ENCODE measurements at places on chromosomes 4 and X.

- no peak for DNase-seq
Observed at GRCh38 chrX:151796576-151796975, 62.0 kb downstream of the CNGA2 start.

GRCh38 chr4:175961604-175962003, 104.0 kb upstream of the WDR17 start:
- no peak for DNase-seq

GRCh38 chrX:110806145-110806544, 10.5 kb upstream of the CHRDL1 start:
- no peak for DNase-seq

- DNase-seq, result no peak
Observed at GRCh38 chr4:111016416-111016815, 393.5 kb upstream of the PITX2 start.

DNA sequence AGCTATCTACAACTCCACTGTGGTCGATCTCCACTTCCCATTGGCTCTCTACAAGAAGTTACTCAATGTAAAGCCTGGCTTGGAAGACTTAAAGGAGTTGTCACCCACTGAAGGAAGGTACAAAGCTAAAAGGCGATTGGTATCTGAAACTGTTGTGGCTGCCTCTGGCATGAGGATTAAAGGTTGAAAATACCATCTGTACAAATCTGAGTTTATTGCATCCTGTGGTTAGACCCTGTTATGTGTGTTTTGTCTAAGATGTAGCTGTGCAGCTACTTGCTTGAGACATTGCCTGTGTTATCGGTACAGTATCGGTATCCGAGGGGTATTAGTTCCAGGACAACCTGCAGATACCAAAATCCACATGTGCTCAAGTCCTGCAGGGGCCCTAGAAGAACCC, 16.4 kb downstream of the NAP1L5 start:
- DNase-seq, result no peak

- DNase-seq, result no peak
Observed at GRCh38 chrX:129833153-129833990, 10.3 kb downstream of the ZDHHC9 start.

GRCh38 chr4:43423276-43423675, 530.8 kb downstream of the GRXCR1 start:
- no peak for DNase-seq

GRCh38 chr4:76028350-76028765, 5.1 kb upstream of the CXCL10 start:
- DNase-seq, result no peak

DNA sequence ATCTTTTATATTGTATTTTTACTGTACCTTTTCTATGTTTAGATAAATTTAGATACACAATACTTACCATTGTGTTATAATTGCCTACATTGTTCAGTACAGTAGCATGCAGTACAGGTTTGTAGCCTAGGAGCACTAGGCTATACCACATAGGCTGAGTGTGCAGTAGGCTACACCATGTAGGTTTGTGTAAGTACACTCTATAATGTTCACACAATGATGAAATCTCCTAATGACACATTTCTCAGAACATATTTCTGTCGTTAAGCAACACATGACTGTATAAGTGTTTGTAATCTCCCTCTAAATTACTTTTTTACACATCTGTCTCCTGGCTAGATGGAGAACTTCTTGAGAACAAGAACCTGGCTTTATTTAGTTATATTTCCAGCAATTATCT, 40.3 kb downstream of the UCHL1 start:
- DNase-seq, result no peak

GRCh38 chr4:48022192-48022799, 5.7 kb downstream of the NIPAL1 start:
- no peak for DNase-seq

GRCh38 chr4:62394766-62395165, 1194.6 kb downstream of the ADGRL3 start:
- DNase-seq, result no peak

- DNase-seq, result no peak
Observed at GRCh38 chrX:19660604-19661255, 145.4 kb upstream of the MAP3K15 start.

DNA sequence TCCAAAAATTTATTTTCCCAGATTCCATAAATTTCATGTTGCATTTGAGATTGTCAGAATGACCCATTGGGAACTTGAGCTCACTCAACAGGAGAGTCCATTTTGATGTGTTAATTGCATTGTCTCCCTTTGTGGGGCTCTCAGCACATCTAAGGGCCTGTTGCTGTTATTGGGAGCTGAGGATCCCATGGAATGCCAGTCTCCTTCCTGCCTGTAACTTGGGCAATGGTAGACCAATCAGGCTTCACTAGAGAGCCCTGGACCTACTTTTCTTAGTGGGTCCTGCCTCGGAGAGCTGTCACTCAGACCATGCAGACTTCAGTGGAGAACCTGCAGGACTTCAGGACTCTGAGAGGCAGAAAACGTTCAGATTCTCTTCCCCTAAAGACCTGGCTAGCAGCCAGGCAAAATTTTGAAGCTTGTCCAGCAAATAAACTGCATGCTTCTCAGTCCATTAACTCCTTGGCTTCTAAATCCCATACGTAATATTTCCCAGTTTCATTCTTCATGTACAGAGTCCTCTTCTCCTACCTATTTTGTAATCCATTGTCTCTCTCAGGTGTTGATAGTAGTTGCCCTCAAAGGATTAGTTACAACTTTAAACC, 25.1 kb downstream of the OCRL start:
- DNase-seq, result no peak

DNA sequence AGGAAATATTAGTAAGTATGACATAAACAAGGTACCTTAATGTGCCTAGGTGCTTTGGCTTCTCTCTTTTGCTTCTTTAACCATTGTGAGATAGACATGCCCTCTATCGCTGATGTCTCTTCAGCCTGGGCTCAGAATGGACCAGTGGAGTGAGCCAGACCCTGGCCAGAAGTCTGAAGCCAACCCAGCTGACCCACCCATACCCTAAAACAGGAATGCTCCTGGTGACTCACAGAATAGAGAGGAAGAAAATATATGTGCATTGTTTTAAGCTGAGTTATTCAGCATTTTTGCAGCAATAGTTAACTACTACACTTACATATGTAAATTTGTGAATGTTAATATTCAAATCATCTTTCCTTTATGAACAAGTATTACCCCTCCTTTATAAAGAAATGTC, 167.5 kb upstream of the PCDH10 start:
- DNase-seq, result no peak

- DNase-seq, result no peak
Observed at GRCh38 chr4:108237693-108238092, 69.0 kb upstream of the LEF1 start.

DNA sequence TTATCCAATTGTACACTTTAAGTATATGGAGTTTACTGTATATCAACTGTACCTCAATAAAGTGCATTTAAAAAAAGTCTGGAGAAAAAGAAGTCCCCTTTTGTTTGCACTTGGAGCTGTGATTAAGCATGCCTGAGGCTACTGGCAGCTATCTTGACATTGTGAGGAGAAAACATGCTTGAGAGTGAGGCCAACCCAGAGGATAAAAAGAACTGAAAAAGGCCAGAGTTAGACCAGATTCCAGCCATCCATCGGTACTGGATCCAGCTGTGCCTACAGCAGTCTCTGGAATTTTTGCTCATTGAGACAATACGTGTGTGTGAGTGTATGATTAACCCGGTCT, 57.4 kb downstream of the LGI2 start:
- no peak for DNase-seq

GRCh38 chr4:68324519-68325262, 25.2 kb downstream of the YTHDC1 start:
- no peak for DNase-seq

DNA sequence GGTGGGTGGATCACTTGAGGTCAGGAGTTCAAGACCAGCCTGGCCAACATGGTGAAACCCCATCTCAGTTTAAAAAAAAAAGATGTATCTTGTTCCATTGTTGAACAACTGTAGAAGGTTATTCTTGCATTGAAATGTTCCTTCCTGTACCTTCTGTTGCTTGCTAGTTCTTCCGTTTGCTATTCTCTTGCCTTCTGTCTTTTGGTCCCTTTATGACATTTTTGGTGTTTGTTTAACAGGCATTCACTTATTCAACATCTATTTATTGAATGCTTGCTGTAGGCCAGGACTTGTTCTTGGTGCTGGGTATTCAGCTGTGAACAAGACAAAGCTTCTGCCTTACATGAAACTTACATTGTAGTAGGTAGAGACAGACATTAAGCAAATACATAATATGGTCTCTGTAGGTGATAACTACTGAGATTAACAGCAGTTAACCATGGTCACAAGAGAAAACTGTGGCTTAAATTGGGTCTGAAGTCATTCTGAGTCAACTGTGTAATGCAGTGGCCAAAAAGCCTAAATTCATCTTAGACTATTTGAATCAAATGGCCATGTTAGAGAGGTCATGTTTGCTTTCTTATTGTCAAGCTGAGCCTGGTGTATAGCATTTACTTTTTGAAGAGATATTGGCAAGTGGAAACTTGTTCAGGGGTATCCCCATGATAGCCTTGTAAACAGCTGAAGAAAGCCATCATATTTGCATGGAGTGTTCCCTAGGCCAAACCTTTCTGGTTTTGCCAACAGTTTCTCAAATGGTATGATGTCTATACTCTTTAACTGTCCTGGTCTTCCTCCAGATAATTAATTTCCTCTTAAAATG, 35.6 kb downstream of the GAB1 start:
- no peak for DNase-seq

DNA sequence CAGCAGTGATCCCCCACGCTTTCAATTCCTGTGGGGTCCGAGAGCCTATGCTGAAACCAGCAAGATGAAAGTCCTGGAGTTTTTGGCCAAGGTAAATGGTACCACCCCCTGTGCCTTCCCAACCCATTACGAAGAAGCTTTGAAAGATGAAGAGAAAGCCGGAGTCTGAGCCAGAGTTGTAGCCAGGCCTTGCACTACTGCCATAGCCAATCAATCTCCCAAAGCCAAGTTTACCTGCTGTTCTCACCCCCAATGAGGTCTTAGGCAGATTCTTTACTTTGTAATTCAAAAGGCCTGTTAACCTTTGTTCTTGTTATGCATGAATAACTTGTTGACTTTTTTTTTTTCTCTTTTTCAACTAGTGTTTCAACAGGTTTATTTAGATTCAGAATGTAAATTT, 4.0 kb downstream of the MAGEB2 start:
- no peak for DNase-seq

DNA sequence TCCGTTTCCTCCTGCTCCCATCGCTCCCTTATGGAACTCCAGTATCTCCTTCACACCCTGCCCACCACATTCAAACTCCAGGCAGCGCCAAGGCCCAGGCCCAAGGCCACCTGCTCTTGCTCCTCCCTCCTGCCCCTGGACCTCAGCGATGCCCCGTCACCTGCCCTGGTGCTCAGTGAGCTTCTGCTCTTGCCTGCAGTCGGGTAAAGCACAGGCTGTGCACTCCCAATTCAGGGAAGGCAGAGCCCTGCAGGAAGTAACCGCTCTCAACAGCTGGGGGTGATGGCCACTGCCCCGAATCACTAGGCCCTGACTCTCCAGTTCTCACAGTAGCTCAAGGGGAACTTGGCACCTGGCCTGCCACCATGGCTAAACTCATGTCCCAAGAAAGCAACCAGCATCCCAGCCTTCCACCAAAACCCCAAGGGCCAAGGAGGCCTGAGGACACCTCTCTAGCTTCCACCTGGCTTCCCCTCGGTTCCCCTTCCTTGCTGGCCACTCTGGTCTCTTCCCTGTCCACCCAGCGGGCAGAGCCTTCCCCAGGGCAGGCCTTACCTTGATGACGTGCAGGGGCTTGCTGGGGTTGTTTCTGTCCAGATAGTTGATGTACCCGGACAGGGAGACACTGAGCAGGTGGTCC, 29.3 kb downstream of the WDR1 start:
- DNase-seq, result no peak

DNA sequence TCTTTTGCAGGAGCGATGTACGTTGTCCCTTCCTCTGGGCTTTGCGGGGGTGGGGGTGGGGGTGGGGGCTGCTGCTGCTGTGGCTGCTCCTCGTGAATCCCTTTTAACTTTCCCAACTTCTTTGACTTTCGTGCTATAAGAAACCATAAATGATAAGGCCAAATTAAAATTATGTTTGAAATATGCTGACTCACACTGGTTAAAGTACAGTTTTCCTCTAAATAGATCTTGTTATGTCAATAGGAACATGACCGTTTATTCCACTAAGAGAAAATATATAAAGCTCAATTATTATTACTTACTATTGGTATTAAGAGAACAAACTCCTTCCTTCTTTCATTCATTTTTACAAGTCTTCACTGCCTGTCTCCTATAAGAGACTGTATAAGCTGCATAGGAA, 287.4 kb downstream of the NR3C2 start:
- DNase-seq, result no peak

- DNase-seq, result no peak
Observed at GRCh38 chrX:53268173-53268572, 13.2 kb downstream of the IQSEC2 start.

DNA sequence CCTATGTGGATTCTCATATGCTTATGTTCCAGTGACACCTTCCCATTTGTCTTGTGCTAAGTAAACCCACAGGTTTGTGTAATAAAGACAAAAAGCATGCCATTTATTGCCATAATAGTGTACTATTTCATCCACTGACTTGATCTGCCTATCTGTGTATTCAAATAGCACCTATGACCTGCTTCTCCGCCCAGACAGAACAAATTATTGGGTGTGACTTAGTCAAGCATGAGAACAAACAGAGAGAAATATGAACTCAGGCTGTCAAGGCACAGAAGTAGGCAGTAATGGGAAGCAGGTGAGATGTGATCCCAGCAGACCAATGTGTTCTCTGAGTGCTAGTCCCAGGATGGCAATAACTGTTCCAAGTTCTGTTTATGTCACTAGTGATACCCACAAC, 25.4 kb downstream of the ELOVL6 start:
- no peak for DNase-seq

DNA sequence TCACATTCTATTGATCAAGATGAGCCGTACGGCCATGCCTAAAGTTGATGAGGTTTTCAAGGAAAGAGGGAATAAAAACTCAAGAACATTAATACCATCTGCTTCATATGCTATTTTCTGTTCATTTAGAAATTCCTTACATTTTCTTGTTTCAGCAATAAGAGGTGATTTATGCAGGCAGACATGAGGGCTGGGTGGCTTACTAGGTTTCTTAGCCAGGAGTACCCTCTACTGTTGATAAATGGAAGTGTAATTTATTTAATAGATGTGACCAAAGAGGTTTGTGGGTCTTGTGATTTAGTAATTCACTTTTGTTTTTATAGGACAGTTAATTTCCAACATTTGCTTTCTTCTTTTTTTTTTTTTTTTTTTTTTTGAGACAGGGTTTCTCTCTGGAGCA, 6.4 kb upstream of the SMIM9 start:
- DNase-seq, result no peak

GRCh38 chr4:159357350-159357749, 254.5 kb downstream of the RAPGEF2 start:
- DNase-seq, result no peak

DNA sequence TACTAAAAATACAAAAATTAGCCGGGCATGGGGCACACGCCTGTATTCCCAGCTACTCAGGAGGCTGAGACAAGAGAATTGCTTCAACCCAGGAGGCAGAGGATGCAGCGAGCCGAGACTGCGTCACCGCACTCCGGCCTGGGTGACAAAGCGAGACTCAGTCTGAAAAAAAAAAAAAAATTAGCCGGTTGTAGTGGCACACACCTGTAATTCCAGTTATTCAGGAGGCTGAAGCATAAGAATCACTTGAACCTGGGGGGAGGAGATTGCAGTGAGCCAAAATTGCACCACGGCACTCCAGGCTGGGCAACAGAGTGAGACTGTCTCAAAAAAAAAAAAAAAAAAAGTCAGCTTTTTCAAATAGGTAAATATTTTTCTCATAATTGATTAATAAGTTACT, 71.9 kb downstream of the WDFY3 start:
- DNase-seq, result no peak

- no peak for DNase-seq
Observed at GRCh38 chrX:150958177-150958576, 25.0 kb upstream of the HMGB3 start.

- DNase-seq, result no peak
Observed at GRCh38 chrX:38285649-38286048, 41.7 kb downstream of the RPGR start.

Data from stimulated activated CD4-positive, alpha-beta T cell treated with anti-CD3 and anti-CD28 coated beads, Interleukin-2, amount 100 ng/mL, for 4 hours (primary cell).